Right lung (tissue), 10 donors: ENCODE measurements at places on chromosomes 11 and 22. TPM values are rescaled to one million over a fixed set of nuclear protein-coding genes. Genes with fewer than 3 reads are reported as not detected.

The BARX2 gene
- 0.40 TPM for polyA plus RNA-seq

The TSSK2 gene
- not detected for polyA plus RNA-seq

The MYEOV gene
- 0.58 TPM for polyA plus RNA-seq

The NNMT gene
- 1.9 TPM for polyA plus RNA-seq

The SLC43A3 gene
- 41.0 TPM for polyA plus RNA-seq

The DDX25 gene
- polyA plus RNA-seq, result 2.0 TPM

The CNGA4 gene
- 1.2 TPM for polyA plus RNA-seq

The FBLN1 gene
- polyA plus RNA-seq, result 307 TPM

The TMPRSS13 gene
- polyA plus RNA-seq, result 7.9 TPM

The GGTLC2 gene
- not detected for polyA plus RNA-seq

The ADM gene
- 10.2 TPM for polyA plus RNA-seq

The FOLR3 gene
- polyA plus RNA-seq, result 2.4 TPM

The MMP8 gene
- polyA plus RNA-seq, result not detected

The GRAP2 gene
- 1.8 TPM for polyA plus RNA-seq

The MRPL23 gene
- 37.0 TPM for polyA plus RNA-seq

The USP35 gene
- polyA plus RNA-seq, result 5.9 TPM

The OR51I2 gene
- not detected for polyA plus RNA-seq
